Cerebellum (tissue), 4 donors: ENCODE measurements at places on chromosomes 13 and 19. TPM values are rescaled to one million over a fixed set of nuclear protein-coding genes. Genes with fewer than 3 reads are reported as not detected.

The NACC1 gene
- 10.5 TPM for total RNA-seq

The RNF225 gene
- not detected for total RNA-seq

The DMKN gene
- total RNA-seq: 4.2 TPM

The SLC8A2 gene
- 26.5 TPM for total RNA-seq

The RDH8 gene
- total RNA-seq: not detected

The SPRY2 gene
- 46.0 TPM for total RNA-seq

The SH2D3A gene
- 4.9 TPM for total RNA-seq

The ZNF112 gene
- 18.0 TPM for total RNA-seq

The CTXN1 gene
- 10.3 TPM for total RNA-seq

The ZNF681 gene
- total RNA-seq: 16.2 TPM

DNA sequence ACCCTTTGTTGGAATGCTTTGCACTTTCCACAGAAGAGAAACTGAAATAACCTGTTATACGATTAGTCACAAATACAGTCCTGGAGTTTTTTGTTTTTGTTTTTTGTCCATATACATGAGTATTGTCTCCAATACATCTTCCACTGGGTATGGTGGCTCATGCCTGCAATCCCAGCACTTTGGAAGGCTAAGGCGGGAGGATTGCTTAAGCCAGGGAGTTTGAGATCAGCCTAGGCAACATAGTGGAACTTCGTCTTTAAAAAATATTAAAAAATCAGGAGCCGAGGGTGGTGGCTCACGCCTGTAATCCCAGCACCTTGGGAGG, 25.0 kb downstream of the AP2S1 start:
- no peak for DNase-seq

- no peak for DNase-seq
These were observed 2.3 kb upstream of the SLC25A42 start for GRCh38 chr19:19061506-19061905.

- no peak for DNase-seq
These were observed 466.4 kb upstream of the ARGLU1 start for GRCh38 chr13:107034236-107034872.

GRCh38 chr19:33247441-33247819, 21.8 kb upstream of the SLC7A10 start:
- DNase-seq: no peak

- DNase-seq: peak; percentile 71
These were observed 622 bp downstream of the DNM2 start for GRCh38 chr19:10718205-10719196.

GRCh38 chr19:1080360-1081161, 13.6 kb downstream of the ARHGAP45 start:
- no peak for DNase-seq

GRCh38 chr19:35419046-35419445, 29.0 kb upstream of the FFAR2 start:
- DNase-seq: no peak

GRCh38 chr19:40348961-40349507, 539 bp downstream of the PLD3 start:
- DNase-seq: peak; percentile 82

DNA sequence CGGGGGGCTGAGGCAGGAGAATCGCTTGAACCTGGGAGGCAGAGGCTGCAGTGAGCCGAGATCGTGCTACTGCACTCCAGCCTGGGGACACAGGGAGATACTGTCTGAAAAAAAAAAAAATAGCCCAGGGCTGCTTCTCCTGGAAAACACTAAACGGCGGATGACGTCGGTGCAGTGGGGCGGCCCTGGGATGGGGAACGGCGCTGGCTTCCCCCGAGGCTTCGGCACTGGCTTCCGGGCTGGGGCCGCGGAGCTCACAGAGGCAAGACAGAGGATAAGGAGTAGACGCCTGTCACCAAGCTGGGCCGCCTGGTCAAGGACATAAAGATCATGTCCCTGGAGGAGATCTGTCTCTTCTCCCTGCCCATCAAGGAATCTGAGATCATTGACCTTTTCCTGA, 5.0 kb downstream of the PRSS57 start:
- no peak for DNase-seq

DNA sequence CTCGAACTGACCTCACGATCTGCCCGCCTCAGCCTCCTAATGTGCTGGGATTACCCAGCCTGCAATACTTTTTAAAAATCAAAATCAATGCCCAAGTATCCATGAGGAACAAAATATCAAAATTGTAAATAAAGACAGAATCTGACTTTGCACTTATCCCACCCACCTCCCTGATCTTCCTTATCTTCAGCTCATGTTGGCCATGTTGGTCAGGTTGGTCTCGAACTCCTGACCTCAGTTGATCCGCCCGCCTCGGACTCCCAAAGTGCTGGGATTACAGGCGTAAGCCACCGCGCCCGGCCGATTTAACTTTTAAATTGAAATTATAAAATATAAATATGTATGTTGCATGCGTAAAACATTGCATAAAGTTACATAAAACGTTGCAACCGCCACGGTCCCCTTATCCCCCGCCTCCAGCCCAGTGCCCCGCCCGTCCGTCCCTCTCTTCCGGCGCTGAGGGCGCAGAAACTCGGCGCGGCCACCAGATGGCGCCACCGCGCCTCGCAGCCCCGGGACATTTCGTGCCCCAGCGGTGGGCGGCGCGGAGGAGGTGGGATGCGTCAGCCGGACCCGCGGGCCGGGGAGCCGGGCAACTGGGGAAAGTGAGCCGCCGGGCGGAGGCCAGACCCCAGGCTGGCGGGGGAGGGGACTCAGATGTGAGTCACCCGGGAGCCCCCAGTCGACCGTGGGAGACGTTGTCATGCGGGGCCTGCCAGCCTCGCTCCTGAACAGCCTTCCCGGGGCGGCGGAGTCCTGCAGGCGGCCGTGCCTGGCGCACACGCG, 1.5 kb upstream of the GADD45B start:
- peak; percentile 88 for DNase-seq

DNA sequence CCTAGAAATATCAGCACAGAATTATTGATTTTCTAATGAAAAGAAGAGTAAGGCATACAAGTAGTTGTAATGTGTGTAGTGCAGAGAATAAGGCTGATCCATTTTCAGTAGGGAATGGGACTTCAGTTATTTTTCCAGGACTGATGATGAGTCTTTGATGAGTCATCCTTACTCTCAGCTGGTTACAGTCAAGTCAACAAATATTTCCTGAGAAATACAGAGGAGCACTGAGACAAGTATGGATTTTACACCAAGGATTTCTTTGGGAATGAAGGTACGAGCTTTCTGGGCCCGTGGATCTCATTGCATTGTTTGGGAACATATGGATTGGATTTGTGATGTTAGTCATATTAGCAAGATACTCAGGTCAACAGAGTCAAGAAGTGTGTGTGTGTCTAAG, 502.7 kb downstream of the FGF9 start:
- no peak for DNase-seq

DNA sequence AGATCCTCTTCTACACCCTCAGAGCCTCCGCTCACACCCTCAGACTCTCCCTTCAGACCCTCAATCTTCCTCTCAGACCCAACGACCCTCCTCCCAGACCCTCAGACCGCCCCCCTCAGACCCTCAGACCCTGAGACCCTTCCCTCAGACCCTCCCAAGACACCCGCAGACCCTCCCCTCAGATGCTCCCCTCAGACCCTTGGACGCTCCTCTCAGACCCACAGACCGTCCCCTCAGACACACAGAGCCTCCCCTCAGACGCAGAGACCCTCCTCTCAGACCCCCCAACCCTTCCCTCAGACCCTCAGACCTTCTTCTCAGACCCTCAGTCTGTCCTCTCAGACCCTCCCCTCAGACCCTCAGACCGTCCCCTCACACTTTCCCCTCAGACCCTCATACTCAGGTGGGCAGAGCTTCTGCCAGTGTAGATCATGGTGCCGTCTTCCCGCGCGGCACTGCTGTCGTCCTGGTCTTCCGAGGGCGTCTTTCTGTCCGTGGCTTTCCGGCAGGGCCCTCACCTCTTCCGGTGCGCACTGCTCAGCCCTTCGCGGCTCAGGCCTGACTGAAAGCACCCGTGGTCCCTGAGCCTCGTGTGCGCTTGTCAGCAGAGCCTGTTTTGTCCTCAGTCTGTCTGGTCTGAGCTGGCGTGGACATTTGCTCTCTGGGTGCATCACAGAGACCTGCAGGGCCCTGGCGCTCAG, 18.9 kb upstream of the TFDP1 start:
- DNase-seq: no peak

DNA sequence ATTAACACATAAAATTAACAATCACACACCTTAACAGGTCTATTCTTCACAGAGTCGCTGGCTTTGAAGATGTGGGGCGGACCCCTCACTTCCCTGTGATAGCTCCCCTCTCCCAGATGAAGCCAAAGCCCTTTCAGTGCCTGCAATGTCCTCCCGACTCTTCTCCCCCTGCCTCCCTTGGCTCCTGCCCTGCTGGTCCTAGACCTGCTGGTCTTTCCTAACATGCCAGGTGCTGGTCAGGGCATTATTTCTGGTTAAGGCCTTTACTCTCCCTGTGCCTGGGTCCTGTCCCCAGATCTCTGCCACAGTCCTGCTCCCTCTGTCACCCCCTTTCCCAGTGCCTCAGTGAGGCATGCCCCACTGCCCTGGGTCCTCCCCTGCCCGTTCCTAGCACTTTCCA, 12.2 kb downstream of the ERICH6B start:
- no peak for DNase-seq

DNA sequence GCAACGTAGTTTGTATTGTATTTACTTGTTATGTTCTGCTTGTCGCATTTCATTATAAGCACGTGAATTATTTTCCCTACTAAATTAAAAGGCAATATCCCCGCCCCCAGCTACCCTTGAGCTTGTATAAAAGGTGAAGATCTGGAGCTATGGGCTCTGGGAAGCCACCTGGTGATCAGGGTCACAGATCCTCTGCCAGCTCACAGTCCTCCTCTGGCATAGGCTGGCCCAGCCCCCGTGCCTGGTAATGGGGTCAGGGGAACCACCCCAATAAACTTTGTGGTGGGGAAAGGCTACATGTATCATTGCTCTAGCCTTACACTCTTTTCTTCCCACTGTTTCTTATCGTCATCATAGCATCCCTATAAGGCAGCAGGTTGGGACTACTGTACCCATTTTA, 190.2 kb upstream of the TSHZ3 start:
- no peak for DNase-seq

GRCh38 chr13:108549934-108550333, 79.5 kb upstream of the MYO16 start:
- no peak for DNase-seq

GRCh38 chr19:10095948-10096614, 6.4 kb downstream of the ANGPTL6 start:
- DNase-seq: peak; percentile 92

DNA sequence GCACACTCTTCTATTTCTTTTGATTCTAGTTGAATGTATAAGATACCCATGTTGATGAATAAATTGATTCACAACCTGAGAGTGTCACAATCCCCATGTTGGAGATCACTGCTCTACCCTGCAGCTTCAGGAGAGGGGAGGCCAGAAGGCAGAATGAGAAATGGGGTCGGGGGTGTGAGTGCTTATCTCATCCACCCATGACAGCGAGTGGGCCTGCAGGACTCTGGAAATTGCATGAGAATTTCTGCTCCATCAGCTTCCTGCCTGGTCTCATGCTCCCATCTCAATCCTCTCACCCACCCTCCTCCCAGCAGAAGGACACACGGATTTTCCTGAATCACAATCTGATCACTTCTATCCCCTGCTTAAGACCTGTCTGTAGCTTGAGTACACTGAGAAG, 22.9 kb upstream of the IGFL1 start:
- no peak for DNase-seq

DNA sequence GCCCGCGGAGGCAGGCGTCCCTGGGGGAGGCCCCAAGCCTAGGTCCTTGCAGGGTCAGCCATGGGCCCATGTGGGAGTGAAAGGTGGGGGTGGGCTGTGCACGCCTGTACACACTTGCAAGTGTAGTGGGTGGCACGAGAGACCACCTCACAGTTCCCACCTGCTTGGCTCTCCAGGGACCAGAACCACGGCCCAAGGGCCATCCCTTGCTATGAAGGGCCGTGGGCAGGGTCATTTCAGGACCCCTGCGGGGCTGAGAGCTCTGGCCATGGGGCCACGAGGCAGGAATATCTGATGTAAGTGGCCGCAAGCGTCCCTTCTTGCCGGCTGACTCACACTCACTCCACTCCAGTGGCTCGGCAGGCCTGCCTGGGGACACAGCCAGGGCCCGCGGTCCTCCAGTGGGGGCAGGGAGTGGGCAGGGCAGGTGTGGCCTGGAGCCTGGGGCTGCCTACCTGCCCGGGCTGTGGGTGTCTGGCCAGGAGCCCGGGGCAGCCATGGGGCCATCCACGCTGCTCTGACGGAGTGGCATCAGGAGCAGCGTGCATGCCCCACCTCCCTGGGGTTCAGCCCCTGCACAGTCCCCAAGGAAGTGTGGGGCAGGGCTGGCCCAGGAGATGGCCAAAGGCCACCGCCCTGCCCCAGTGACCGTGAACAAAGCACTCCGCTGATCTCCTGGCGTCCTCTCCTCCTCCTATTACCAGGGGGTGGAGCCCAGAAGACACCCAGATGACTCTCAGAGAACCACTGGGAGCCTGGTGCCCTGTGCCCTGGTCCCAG, 8.6 kb upstream of the MKNK2 start:
- no peak for DNase-seq

DNA sequence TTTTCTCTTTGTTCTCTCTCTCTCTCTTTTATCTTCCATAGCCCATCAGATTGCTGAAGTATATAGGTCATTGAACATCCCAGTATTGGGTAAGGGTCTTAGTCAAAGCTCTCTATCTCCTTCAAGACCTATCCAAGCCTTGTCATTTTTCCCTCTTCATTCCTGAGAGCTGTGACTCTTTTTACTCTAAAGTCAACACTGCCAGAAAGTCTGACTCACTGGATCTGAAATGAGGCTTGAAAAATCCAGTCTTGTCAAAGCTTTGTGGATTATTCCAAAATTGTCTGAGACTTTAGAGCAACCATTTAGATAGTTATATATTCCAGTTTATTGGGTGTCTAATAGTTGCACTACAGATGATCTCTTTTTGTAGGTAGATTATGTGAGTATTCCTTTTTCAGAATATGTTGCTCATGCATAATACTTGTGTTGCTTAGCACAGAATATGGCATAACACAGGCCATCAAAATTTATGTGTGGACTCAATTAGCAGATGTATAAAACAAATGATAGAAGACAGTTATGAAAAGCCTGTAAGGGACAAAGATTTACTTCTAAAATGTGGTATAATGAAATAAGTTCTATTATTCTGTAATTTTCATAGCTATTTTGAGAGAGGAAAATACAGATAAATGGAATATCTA, 389.3 kb upstream of the PCDH9 start:
- no peak for DNase-seq

DNA sequence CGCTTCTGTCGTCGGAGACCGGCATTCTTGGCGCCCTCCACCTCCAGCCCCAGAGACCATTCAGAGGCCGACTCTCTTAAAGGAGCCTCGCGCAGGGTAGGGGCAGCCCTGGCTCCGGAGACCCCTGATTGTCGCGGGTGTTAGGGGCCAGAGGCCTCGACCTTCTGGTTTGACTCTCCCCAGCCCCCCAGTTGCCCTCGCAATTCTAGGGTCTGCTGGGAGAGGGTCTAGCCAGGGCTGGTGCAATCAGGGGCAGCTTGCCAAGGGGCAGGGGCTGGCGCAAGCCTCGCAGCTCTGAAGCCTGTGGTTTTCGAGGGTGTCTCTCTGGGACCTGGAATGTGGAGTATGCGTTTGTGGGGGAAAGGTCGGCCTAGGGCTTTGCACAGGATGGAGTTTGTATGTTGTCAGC, 1.6 kb upstream of the SLC7A10 start:
- no peak for DNase-seq
